ENCODE measurements at places on chromosomes 5 and 9. TPM values are rescaled to one million over a fixed set of nuclear protein-coding genes. Genes with fewer than 3 reads are reported as not detected.
A peak's percentile ranks its signal among the peaks of the same experiment; 100 is the strongest.

PCDHAC1 gene
- total RNA-seq = 7.6 TPM

GRCh38 chr5:180343831-180344695 is 9.1 kb downstream of the GFPT2 start:
- no peak overlapping the region for H3K27ac ChIP-seq
- H3K27me3 ChIP-seq = no peaks in the 10 kb centered on the region
- H3K4me1 ChIP-seq = no peaks in the 10 kb centered on the region

DNA sequence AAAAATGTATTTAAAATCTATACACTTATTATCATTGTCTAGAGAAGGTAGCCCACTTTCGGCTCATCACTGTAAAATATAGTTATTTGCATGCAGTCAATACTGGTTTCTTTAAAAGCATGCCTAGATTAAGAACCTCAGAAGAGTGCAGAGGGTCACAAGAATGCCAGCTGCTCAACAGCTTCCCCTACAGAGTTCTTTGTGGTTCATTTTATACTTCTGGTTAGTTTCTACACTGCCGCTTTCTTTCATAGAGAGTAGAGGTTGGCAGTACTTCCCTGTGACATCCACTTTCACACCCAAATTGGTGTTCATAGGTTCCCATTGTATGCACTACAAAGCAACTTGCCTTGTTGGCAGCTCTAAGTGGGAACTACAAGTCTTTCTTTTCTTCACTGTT is 137.3 kb downstream of the KIAA0825 start:
- no peaks in the 10 kb centered on the region for H3K36me3 ChIP-seq
- H3K27ac ChIP-seq = no peak overlapping the region
- no peaks in the 10 kb centered on the region for H3K27me3 ChIP-seq
- H3K4me1 ChIP-seq = no peaks in the 10 kb centered on the region

DNA sequence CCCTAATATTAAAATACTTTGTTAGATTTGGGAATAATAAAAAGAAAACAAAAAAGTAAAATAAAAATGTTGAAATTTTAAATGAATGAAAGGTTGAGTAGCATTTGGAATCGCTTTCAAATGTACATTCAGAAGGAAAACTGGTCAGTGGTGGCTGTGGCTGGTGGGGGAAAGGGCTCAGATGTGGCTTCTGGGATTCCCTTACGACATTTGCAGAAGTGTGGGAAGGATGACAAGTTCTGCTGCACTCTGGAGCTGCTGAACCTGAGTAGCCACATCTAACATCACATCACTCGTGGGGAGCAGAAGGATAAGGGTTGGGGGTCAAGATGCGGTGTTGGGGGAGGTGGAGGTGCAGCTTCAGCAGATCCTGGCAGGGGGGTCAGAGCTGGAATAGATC is 25.6 kb upstream of the CAST start:
- DNase-seq = no peak
- no peaks in the 10 kb centered on the region for H3K27me3 ChIP-seq
- no peak overlapping the region for H3K4me3 ChIP-seq
- H3K36me3 ChIP-seq = no peaks in the 10 kb centered on the region
- H3K4me1 ChIP-seq = peaks cover 3% of the 10 kb centered on the region

- H3K4me1 ChIP-seq = no peaks in the 10 kb centered on the region
- H3K36me3 ChIP-seq = peaks cover 93% of the 10 kb centered on the region
- no peak overlapping the region for H3K27ac ChIP-seq
- H3K4me3 ChIP-seq = no peak overlapping the region
- no peaks in the 10 kb centered on the region for H3K27me3 ChIP-seq
These were observed 10.9 kb downstream of the RPS6 start for GRCh38 chr9:19369107-19369506.

DNA sequence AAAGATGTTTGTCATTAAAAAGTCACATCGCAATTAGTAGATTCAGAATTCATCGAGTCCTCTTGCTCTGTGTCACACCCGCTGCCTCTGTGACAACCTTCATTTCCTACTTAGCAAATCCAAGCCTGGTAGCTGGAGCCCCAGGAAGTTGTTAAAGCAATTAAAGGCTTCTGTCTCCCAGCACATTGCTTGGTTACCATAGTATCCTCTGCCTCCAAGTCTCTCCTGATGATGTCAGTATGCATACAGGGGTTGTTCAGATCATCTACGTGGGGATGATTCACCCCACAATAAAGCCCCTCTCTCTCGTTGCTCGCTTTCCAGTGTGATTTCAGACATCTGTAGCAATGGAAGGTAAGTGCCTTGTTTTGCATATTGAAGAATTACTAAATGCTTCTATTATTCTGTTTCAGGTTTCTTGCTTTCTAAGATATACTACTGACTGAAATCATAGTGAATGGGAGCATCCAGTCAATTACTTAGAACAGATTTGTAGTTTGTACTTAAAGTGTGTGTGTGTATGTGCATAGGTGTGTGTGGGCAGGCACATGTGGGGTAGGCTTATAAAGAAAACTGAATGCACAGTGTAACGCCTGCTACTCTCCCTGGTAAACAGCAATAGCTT is 52.9 kb downstream of the PAM start:
- H3K27me3 ChIP-seq = no peaks in the 10 kb centered on the region
- no peaks in the 10 kb centered on the region for H3K36me3 ChIP-seq
- H3K4me1 ChIP-seq = peaks cover 5% of the 10 kb centered on the region
- no peak for DNase-seq
- H3K4me3 ChIP-seq = no peak overlapping the region

GRCh38 chr5:54520438-54520846 is 2.9 kb downstream of the SNX18 start:
- no peaks in the 10 kb centered on the region for H3K36me3 ChIP-seq
- peaks cover 75% of the 10 kb centered on the region for H3K4me1 ChIP-seq
- peak overlapping the region; percentile 99 for H3K4me3 ChIP-seq
- H3K27me3 ChIP-seq = no peaks in the 10 kb centered on the region

GRCh38 chr9:74562611-74563010 is 65.5 kb downstream of the RORB start:
- DNase-seq = no peak
- H3K36me3 ChIP-seq = no peaks in the 10 kb centered on the region
- no peaks in the 10 kb centered on the region for H3K27me3 ChIP-seq
- no peaks in the 10 kb centered on the region for H3K4me1 ChIP-seq
- H3K27ac ChIP-seq = no peak overlapping the region

Measured in upper lobe of left lung (tissue), 6 donors.